ENCODE measurements at places on chromosomes 5 and 9. TPM values are rescaled to one million over a fixed set of nuclear protein-coding genes. Genes with fewer than 3 reads are reported as not detected.

MCTP1 gene
- total RNA-seq: 192 TPM

MFAP3 gene
- 134 TPM for total RNA-seq

NPDC1 gene
- total RNA-seq: 33.0 TPM

MAP1B gene
- 155 TPM for total RNA-seq

MTMR12 gene
- total RNA-seq: 31.9 TPM

GRCh38 chr5:136249678-136250266, 56.8 kb upstream of the SMIM32 start:
- DNase-seq: peak; percentile 24

DNA sequence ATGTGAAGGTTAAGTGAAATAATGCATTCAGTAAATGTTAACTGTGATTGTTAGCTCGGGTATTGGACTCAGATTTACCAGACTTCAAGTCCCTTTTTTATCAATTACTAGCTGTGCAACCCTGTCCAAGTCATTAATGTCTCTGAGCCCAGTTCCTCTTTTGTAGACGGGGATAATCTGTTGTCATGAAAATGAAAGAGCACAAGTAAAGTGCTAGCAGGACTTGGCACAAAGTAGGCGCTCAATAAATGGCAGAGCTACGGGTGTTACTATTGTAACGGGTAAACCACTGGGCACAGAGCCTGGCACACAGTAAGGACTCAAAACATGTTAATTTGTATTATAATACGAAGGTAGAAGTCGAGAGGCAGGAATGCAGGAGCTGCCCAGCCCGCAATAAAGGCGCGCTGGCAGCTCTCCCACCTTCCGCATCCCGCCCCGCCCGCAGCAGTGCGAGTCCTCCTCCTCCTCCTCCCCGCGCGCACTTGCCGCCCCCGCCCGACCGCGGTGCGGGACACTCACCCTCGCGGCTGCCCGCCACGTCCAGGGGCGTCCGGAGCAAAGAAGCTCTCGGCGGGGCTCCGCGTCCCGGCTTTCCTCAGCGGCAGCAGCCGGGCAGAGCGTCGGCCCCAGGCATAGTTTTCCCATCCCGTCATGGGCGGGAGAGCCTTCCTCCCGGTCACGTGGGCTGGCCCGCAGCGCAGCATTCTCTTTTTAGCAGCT, at the start of gene C1QTNF2:
Gene C1QTNF2, minus strand, starts transcription at position 637 of the 723 bp plus-strand sequence. CDS start 15,615 bp downstream, outside the sequence.
- DNase-seq: no peak

- no peak for DNase-seq
Observed at GRCh38 chr9:12494411-12494810, 198.8 kb upstream of the TYRP1 start.

DNA sequence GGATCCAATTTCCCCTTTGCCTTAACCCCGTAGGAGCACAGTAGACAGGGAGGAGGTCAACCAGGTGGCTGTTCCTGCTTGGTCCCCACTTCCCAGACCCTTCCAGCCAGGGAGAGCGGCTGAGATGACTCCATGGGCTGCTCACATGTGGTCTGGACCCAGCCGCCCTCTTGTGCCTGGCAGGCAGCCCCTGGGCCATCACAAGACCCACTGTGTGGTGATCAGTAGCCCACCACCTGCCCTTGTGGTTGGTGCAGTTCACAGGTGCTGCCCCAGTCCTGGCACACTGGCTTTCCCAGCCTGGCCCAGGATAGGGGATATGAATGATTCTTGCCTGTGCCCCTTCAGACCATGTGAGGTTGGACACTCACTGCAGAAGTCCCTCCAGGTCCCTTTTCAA, 1556.7 kb downstream of the FOXD4L5 start:
- no peak for DNase-seq

DNA sequence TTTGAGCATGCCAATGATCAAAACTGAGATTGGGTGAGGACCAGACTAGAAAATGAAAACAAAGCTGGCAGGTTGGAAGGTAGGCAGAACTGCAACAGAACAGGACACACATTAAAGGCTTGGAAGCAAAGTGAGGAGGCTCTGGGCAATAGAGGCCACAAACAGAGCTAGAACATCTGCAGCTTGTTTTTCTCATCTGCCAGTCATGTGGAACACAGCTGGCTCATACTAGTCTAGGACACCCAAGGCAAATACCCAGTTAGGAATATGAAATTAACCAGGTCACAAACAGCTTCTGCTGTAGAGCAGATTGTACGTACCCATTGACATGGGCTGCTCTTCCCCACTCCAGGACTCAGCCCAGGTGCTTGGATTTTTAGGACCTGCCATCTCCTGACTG, 61.7 kb downstream of the SPEF2 start:
- DNase-seq: no peak

DNA sequence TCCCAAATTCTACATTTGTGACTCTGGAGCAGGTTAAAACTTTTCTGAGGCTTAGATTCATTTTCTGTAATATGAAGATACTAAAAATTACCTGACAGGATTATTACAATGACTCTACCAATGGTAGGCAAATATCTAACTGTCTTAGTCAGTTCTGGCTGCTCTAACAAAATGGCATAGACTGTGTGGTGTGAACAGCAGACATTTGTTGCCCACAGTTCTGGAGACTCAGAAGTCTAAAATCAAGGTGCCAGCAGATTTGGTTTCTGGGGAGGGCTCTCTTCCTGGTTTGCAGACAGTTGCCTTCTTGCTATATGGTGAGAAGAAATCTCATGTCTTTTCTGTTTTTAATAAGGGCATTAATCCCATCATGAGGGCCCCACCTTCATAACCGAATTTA, 245.1 kb downstream of the MAST4 start:
- no peak for DNase-seq

DNA sequence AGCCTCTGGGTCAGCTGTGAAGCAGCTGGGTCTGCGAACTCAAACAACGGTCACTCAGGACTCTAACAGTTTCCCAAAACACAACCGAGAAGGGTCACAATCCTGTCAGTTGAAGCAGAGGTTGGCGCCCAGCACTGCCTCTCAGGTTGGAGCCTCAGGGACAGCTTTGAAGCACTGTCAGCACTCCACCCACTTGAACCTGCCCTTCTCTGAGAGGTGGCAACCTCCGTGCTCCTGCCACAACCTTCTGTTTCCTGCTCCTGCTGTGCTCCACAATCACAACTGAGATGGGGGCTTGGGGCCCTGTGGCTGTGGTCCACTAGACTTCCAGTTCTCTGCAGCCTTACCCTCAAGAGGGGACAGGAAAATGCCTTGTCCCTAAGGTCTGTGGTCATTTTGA, 21.7 kb upstream of the LCP2 start:
- DNase-seq: no peak

DNA sequence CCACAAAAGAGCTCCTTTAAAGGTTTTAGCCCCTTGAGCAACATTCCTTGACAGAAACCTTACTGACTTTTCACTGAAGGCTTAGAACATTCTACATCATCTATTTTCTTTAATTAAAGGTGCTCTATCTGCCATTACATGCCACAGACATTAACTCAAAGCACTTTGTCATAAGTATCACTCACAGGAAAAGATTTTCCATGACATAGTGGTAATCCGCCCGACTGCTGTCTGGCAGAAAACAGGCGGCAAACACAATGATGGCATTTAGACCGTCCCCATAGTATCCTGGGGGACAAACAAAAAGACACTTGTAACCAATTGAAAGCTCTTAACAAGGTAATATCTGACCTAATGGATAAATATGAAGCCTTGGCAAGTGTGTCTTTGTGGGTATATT, 126.2 kb upstream of the PCA3 start:
- DNase-seq: no peak

GRCh38 chr5:88837817-88838216, 45.2 kb downstream of the MEF2C start:
- DNase-seq: no peak

DNA sequence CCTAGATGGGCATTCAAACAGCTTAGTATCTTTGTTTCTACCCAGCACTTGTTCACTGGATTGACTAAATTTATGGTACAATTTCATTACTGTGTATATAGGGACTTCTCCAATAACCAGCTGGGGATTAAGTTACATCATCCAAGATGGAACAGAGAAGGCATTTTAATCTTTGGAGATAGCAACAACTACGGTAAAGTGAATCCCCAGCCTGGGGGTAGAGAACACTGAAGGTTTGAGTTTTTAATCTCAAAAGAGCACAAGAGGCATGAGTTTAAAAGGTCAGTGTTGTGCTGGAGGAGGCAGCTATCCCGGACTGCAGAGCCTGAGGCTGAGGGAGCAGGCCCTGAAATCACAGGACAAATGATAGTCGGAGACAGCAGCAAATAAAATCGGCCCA, 28.6 kb downstream of the DDX31 start:
- DNase-seq: no peak

DNA sequence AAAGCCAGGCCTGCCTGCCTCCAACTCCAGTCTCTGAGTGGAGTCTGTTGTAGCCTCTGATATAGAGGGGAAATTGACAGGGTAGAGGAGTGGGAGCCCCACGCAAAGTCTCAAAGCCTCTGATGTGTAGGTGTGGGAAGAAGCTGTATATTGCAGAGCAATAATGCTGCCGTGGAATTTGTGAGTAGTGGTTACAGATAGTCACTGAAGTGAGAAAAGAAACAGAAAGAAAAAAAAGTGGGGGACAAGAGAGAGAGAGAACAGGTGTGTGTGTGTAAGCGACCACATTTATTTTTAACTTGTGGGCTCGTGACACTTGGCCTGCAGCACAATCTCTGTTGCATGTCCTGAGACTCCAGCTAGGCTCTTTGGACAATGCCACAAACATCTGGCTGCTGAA, 227.8 kb downstream of the NSG2 start:
- no peak for DNase-seq

DNA sequence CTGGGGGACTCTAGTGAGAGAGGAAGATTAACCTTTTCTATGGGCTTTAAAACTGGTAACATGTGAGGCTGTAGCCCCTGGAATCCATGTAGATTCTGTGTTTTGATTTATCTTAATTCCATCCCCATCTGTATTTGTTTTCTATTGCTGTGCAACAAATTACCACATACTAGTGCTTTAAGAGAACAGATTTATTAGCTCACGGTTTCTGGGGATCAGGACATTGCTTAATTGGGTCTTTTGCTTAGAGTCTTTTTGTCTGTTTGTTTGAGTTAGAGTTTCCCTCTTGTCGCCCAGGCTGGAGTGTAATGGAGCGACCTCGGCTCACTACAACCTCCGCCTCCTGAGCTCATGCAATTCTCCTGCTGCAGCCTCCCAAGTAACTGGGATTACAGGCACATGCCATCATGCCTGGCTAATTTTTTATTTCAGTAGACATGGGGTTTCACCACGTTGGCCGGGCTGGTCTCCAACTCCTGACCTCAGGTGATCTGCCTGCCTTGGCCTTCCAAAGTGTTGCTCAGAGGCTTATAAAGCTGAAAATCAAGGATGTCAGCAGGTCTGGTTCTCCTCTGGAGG, 29.9 kb upstream of the GNA14 start:
- DNase-seq: no peak

GRCh38 chr5:143016777-143017516, 246.8 kb downstream of the ARHGAP26 start:
- no peak for DNase-seq

- DNase-seq: no peak
Observed at GRCh38 chr5:120241400-120241799, 222.7 kb upstream of the PRR16 start.

GRCh38 chr5:150166650-150167511, at the start of gene CDX1:
CDX1 (plus strand) TSS chr5:150166778; CDS start chr5:150166877, 99 bp downstream.
- DNase-seq: no peak

Data from pulmonary artery endothelial cell (primary cell).